ENCODE measurements at places on chromosomes 3 and 15.

DNA sequence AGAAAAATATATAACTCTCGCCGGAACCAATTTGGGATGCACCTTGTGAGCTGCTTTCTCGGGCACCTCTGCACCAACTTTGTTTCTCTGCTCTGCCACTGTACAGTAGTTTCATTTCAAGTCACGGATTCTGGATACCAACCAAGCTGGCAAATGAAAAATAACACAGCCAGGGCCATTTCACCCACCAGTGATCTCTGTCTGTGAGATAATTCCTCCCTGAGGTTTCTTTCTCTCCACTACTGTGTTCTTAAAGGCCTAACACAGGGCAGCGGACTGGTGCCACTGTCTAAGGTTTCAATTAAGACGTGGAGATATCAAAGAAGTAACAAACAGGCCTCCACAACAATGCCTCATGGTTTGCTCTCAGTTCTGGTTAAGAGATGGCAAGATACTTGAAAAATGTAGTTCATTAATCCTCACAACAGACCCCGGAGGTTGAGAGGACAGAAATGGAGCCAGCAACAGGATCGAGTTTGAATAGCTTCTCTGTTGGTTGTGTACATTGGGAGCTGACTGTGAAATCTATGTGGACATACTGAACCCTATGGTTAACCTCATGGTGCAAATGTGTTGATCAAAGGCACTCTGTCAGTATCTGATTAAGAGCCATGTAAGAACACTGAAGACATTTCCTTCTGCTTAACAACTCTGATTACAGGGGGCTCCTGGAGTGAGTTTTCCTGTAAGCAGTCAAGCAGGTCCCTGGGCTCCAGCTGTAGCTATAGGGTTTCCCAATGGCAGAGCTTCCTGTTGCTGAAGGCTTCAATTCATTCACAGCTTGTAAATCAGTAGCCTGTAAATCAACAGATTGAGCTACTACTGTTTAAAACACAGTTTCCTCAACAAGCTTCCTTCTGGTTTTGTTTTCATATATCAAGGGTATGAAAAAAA is 470.5 kb downstream of the EPHA3 start:
- DNase-seq = no peak

DNA sequence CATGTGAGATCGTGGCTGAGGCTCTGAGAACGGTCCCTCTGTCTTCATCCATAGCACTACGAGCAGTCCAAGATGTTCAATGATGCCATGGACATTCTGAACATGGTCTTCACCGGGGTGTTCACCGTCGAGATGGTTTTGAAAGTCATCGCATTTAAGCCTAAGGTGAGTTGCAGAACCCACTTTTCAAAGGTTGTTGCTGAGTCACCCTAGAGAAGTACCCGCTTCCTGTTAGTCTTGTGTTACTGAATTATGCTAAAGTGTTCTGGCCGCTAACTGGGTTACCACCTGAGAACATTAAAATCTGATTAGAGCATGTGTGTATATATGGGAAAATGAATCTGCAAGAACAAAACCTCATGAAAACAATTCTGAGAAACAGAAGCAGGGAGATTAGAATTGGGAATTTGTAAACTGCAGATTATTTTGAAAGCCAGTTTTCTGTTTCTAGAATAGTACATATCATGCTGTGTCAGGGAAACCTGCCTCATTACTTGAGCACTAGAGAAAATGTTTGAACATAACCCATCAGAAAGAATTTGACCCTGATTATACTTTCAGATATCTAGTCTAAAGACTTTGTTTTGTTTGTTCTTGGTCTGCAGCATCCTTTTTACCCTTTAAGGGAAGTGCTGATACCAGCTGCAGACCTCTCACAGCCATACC is 92.6 kb downstream of the CHDH start:
- DNase-seq = no peak

DNA sequence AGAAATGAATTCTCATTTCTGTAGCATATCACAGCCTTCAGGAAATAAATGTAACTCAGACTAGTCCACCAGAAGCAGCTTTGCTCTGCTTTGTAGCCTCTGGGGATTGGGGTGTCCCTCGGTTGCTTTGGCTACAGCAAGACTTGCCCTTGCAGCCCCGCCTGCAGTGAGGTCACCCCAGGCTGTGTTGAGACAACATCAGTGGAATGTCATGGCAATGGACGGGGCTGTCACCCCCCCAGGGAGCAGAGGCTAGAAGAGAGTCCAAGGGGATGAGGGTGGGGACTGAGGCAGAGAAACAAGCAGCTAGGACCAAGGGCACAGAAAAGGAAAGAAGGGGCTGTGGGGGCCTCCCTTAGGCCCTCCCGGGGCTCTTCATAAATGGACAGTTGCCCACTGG is 854 bp downstream of the CLEC3B start:
- peak; percentile 85 for DNase-seq

DNA sequence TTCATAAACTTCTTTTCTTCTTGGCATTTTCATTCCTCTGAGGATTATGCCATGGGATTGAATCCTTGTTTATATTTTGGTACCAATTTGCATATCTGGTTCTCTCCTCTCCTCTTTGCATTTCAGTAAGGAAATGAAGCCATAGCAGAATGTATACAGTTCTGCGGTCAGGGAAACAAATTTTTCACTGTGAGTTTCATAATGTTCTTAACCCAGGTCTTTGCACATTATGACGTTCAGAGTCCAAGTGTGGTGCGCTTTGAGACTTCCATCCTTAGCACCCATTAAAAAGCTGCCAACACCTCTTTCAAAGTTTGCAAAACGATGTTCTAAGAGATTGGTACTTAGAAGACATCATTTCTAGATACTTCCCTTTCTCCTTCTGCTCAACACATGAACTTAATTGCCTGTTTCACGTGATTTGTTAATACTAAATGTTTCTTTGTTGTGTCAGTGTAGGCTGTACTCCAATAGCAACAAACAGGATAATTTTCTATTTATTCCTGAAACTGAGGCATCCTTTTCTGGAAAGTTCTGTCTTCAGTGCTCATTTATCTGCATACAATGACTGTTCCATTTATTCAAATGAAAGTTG is 953.1 kb upstream of the NR2F2 start:
- no peak for DNase-seq

DNA sequence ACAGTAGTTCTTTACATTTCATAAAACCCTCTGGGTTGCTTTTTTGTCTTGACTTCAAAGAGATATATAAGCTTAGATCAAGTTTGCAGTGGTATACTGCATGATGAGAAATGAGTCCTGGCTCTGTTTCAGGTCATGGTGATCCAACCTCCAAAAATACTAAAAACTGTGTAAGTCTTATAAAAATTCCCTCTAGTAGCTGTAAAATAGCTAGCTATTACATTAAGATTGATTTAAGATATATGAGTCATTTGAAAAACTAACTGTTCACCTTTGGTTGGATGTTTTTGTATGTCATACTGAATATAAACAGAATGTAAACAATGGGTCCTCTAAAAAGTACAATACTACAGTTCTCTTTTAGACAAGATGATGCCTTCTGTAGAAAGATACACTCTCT is 879.2 kb downstream of the ROBO1 start:
- DNase-seq = no peak

- DNase-seq = no peak
These were observed 6.9 kb downstream of the KIF7 start for GRCh38 chr15:89648106-89649012.

GRCh38 chr3:18075799-18076198 is 333.4 kb upstream of the TBC1D5 start:
- DNase-seq = peak; percentile 26

DNA sequence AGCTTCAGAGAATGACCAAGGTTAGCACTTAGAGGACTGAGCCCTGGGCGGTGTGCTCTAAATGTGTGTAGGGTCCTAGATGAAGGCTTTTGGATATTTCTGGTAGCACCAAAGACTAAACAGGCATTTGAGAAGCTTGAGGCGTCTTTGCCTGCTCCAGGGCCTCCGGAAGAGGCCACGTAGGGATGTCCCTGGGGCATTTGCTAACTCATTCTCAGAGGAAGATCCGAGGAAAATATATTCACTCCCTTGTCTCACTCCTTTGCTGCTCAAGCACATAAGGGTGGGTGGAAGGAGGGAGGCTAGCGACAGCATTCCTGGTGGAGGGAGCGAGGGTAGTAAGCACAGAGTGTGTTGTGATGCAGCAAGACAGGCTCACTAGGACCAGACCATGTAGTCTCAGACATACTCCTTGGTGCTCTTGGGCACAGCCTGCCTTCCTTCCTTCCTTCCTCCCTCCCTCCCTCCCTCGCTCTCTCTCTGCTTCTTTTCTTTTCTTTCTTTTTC is 38.5 kb upstream of the XCR1 start:
- DNase-seq = no peak

GRCh38 chr3:47890126-47890827 is 87.3 kb downstream of the DHX30 start:
- no peak for DNase-seq

DNA sequence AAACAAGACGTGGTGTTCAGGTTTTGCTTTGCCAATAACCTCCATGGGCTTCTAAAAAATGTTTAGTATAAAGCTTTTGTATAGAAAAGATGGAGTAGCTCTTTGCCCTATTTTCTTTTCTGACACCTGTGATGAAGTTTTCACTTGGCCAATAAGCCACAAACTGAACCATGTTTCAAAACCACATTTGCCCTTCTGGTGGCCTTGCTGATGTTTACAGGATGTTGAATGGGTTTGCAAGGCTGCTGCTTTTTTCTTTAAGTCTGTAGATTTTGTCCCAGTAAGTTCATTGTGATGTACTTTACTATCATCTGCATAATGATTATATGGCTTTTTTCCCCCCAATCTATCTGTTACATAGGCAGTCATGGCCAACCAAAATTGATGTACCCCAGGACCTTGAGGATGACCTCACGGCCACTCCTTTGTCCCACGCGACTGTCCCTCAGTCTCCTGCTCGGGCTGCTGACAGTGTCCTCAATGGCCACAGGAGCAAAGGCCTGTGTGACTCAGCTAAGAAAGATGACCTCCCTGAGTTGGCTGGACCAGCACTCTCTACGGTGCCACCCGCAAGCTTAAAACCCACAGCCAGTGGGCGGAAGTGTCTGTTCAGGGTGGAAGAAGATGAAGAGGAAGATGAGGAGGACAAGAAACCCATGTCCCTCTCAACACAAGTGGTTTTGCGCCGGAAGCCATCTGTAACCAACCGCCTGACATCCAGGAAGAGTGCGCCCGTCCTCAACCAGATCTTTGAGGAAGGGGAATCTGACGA is 60.8 kb downstream of the SNRK start:
- no peak for DNase-seq

DNA sequence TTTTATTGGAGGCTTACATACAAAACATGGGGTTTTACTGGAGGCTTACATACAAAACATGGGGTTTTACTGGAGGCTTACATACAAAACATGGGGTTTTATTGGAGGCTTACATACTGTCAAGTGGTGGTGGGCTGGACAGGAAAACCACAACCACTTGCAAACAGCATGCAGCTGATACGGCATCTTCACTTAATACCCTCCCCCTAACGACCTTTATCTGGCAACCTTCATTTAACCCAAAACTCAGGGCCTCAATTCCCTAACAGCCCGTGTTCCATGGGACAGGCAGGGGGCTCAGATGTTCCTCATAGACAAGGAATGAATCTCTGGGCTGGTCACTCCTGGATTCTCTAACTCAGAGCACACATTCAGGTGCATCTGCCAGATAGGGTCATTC is 137.1 kb downstream of the CD47 start:
- DNase-seq = no peak

GRCh38 chr3:131928593-131928992 is 106.2 kb downstream of the CPNE4 start:
- DNase-seq = no peak

Data from AG10803 (cell line).